ENCODE measurements at places on chromosomes 12 and 14.

GRCh38 chr12:102722147-102722546 lies 194.9 kb downstream of the PAH start:
- DNase-seq: no peak

GRCh38 chr12:66491853-66492252 lies 187.0 kb downstream of the GRIP1 start:
- DNase-seq: no peak

- no peak for DNase-seq
These were observed 19.0 kb downstream of the GALNT9 start for GRCh38 chr12:132310181-132311040.

DNA sequence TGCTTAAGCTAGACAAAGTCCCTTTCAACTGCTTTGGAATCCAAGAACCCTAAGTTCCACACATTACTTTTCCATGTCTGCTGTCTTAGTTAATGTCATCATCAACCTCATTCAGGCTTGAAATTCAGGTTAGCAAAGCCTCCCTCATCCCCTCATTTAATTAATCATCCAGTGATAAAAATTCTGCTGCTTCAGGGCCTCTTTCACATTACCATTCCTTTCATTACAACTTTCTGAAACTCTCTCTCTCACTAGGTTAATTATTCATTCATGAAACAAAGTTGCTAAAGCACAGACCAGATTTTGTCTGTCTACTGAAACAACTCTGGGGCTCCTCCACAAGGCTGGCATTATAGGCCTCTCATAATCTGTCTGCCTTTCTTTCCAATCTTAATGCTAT lies 9.4 kb upstream of the VTI1B start:
- no peak for DNase-seq

- DNase-seq: no peak
These were observed 149.9 kb upstream of the FBXO33 start for GRCh38 chr14:39582028-39582654.

DNA sequence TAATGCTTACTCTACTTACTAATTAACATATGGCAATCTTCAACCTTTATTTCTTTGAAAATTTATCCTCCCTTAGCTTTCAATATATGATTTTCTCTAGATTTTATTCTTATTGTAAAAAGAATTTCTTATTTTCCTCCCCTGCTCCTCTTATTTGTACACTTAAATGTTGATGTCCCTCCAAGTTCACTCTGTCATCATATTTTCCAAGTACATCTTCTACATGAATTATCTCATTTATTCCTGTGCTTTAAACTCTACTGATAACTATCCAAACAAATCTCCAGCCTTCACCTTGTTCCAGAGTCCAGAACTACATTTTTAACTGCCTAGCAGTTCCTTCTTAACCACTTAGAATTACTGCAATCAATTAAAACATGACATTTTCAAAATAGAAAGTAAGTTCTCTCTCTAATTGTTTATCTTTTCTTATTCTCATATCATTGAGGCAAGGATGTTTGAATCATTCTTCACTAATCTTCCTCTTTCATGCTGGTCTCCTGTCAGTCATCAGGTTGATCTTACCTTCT lies 261.6 kb upstream of the FAR2 start:
- no peak for DNase-seq

- DNase-seq: no peak
These were observed 55.1 kb upstream of the ARID2 start for GRCh38 chr12:45674181-45674977.

DNA sequence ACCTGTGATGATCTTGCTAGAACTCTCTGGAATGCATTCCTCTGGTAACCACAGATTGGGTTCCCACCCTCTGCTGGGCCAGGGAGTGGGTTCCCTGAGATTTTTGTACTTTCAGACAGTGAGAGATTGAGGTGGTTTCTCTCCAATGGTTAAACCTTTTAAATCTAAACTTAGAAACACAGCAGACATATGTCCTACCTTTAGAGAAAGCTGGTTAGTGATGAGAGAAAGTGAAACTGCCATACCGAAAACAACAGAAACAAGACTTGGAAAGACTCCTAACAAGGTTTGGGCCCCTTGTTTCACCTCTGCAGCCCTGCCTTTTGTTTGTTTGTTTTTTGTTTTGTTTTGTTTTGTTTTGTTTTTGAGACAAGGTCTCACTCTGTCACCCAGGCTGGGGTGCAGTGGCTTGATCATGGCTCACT lies 9.7 kb upstream of the SGPP1 start:
- DNase-seq: no peak

DNA sequence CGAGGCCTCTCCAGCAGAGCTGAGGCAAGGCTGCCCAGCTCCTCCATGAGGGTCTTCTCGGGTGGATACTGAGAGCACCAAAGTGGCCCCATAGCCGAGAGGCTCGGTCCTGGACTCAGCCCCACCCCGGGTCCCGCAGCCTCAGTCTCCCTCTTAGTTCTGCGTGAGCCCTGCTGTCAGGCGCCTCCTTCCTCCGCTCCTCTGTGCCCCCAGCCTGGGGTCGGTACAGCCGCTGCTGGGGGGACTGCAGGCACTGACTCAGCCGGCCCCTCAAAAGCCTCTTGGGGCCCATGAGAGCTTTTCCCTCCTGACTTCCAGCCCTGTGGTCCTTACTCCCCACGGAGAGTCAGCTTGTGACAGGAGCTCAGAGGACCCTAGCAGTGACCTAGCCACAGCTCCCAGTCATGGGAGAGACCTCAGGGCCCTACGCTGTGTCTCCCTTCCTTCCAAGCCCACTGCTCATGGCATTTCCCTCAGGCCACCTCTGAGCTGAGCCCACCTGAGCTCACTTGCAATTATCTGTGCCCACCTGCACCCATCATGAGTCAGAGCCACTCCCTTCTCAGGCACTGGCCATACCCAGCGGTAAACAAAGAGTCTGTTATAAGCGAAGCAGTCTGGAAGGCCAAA lies 295.0 kb upstream of the RTL1 start:
- DNase-seq: no peak

- no peak for DNase-seq
These were observed 91.9 kb downstream of the SYNE3 start for GRCh38 chr14:95424529-95424928.

DNA sequence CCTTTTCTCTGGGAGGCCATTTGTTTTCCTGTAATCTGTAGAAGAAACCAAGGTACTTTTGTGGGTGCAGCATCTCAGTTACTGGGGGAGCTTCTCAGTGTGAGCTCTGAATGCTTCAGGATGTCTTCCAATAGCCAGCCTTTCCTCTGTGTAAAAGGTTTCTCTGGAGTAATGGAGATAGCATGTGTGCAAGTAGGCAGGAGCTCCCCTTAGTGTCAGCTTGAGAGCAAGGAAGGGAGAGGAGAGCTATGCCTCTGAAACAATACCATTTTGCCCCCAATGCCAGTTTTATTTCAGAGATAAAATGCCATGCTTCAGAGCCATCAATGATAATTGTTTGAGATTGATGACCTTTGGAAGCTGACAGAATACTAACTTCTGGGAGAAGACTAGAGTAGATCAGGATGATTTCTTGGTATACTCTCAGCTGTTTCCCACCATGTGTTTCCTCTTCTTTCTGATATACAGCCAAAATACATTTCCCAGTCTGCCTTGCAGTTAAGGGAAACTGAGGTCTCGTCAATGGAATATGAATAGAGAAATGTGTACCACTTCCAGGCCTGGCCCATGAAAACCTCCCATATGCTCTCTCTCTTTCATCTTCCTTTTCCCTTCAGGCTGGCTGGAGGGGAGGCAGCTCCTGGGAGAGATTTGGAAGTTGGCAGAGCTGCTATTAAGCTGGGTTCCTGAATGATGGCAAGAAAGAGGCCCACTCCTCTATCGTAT lies 125.7 kb downstream of the CRADD start:
- DNase-seq: no peak
